Effector memory CD8-positive, alpha-beta T cell (primary cell): ENCODE measurements at places on chromosomes 2 and 18.

DNA sequence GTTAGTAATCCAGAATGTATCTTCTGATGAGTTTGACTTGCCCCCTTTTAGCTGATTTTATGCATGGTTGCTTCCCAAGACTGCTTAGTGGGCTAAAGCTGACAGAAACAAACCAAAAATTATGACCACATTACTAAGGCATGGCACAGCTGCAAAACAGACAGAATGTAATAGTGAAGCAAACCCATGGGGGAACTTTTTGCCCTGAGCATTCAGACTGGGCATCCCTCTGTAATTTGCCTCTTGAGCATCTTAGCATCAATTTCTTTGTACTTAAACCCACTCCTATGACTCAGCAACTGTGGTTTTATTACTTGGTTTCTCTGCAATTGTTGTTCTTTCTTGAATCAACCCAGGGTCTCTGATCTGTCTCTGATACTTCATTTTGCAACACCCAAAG lies 487.3 kb upstream of the DCC start:
- no peak for DNase-seq

GRCh38 chr2:175282300-175282699 lies 100.8 kb upstream of the ATP5MC3 start:
- no peak for DNase-seq

DNA sequence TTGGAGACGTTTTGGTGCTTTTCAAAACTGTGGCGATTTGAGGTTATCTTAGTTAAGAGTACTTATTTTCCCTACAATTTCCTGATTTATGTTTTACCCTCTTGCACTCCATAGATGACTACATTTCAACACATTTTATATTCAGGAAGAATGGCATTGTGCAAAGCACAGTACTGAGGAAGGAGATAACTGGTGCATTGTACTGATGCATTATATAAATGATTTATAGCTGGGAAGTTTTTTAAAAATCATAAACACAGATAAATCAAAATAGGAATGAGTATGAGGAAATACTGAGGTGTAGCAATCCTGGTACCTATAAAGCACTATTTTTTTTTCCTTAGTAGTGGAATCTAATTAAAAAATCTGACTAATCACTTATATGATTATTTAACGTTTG lies 5.6 kb downstream of the REL start:
- no peak for DNase-seq

GRCh38 chr2:189421644-189422043 lies 19.6 kb upstream of the WDR75 start:
- DNase-seq = no peak

DNA sequence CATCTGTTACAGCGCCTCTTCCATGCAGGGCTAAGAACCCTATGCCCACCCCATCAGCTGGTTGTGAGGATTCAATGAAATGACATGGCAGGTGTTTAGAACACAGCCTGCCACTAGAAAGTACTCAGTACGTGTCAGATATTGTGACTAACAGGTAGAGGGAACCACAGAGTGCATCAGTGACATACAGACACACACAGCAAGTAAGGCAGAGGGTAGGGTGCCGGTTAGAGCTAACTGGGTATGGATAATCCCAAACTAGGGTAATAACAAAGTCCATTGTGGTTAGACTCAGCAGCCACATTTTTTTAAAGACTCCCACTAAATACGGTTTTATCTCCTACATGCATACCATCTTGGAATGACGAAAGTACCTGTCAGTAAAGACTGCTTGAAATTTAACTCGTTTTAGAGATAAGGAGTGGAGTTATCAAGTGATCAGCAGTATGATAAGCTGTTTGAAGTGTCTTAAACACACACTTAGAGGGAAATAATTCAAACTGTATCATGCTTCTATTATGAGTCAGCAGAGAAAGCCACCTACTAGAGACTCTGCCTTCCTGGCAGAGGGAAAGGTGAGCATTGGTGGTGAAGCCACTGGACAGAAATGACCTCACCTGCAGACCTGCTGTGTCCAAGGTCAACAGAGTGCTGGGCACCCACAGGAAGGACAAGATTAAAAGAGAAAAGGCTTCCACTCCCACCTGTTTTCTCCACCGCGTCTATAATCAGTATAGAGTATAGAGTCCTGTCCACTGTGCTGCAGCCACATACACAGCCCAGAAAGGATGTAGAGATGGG lies 20.6 kb downstream of the MPPE1 start:
- DNase-seq = no peak

DNA sequence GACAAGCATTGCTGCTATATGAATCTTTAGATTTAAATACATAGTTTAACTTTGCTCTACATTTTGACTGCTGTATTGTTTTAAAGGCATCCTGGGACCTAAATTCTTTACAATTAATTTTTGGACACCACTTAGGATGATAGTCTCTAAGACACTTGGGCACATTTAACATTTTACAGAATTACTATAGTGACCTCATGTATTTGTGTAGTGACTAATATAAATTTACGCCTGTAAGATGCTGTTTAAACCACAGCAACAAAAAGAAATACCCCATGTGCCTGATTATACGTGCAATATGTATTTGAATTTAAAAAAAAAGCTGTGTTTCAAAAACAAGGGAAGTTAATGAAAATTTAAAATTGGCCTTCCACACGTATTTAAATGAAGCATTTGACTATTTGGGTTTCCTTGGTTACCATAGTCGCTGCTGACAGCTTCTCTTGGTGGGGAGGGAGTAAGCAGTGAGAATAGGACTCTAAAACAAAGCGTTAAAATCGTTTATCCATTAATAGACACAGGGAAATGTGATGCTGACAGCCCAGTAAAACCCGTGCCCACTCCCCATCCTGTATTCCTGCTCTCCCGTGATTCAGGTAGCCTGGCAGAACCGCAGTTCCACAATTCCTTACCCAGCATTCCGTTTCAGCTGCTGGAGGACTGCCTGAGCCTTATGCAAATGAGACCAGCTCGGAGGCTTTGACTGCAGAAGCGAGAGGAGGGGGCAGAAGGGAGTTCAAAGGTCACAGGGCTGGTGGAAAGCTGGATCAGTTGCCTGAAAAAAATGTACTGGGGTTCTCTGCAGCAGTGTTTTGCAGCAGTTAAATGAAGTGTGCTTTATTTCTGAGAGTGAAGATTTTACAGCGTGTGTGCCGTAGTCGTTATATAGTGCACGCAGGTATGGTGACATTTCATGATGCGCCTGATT lies 104.3 kb downstream of the CSRNP3 start:
- DNase-seq = no peak

GRCh38 chr2:66432801-66433694 lies 1.9 kb upstream of the MEIS1 start:
- no peak for DNase-seq

DNA sequence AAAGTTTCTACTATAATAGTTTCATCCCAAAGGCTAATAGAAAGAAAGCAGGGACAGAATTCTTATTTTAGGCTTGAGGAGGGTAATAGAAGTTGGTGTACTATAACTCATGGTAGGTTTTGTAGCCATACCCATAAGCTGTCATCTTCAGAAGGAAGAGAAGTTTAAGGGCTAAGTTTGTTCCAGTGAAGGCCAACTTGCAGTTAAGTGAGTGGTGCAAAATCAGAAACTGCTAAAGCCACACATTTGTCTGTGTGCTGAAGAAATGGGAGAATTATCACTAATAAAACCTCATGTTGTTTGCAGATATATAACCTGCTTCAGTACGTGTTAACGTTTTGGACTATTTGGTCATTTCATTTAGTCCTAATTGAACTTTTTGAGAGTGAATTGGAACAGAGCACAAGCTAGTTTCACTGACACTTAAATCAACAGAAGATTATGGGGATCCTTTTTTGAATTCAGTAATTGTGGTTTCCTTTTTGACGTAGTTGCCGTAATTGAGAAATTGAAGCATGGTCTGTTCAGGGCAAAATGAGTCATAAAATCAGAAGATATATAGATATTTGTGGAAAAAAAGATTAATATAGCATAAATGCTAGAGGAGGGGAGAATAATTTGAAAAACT lies 69.1 kb downstream of the PHLPP1 start:
- DNase-seq = no peak

GRCh38 chr2:7849027-7849426 lies 832.8 kb upstream of the ID2 start:
- no peak for DNase-seq

- DNase-seq = no peak
Observed at GRCh38 chr2:36387258-36387916, 31.8 kb downstream of the CRIM1 start.

DNA sequence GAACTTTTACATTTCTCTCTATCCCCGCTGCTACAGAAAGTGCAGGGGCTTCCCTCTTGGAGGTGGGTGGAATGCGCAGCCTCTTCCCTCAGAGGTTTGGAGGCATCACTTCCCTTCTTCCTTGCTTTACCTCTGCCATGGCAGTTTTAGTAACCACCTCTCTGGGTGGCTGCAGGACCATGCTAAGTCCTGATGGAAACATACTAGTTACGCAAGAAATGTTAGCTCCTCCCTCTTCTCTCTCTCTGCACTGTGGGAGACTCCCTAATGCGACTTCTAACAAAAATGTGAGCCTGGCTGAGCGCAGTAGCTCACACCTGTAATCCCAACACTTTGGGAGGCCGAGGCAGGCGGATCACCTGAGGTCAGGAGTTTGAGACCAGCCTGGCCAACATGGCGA lies 116.8 kb upstream of the RAB6C start:
- no peak for DNase-seq
